ENCODE measurements at places on chromosomes 6 and 20.

- DNase-seq = no peak
These were observed 138.5 kb upstream of the UST start for GRCh38 chr6:148608199-148608951.

- DNase-seq = no peak
These were observed 86.5 kb upstream of the IFNGR1 start for GRCh38 chr6:137305691-137306090.

- no peak for DNase-seq
These were observed 342.0 kb downstream of the TPBG start for GRCh38 chr6:82705579-82705978.

GRCh38 chr20:32599783-32600340 is 14.7 kb upstream of the NOL4L start:
- DNase-seq = no peak

- no peak for DNase-seq
These were observed 23.5 kb upstream of the SIM1 start for GRCh38 chr6:100488244-100488643.

Data from AG04449 (cell line).